GM12865 (cell line): ENCODE measurements at places on chromosomes 1 and 21.

GRCh38 chr1:106651028-106651762 is 405.3 kb upstream of the PRMT6 start:
- DNase-seq = no peak

DNA sequence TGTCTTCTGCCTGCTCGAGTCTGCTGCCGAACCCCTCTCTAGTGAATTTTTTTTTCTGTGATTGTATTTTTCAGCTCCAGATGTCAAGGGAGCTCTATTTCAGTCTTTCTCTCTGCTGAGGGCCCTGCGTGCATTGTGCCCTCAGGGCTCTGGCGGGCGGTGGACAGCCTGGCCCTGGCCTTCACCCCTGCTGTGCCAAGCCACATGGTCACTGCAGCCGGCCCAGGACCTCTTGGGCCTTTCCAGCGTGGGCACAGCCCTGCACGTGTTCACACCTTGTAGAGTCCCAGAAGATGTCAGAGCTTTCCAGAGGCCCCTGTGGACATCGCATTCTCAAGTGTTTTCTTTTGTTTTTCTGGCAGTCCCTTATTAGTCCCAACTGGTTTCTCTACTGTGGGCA is 55.7 kb downstream of the PCNT start:
- no peak for DNase-seq

DNA sequence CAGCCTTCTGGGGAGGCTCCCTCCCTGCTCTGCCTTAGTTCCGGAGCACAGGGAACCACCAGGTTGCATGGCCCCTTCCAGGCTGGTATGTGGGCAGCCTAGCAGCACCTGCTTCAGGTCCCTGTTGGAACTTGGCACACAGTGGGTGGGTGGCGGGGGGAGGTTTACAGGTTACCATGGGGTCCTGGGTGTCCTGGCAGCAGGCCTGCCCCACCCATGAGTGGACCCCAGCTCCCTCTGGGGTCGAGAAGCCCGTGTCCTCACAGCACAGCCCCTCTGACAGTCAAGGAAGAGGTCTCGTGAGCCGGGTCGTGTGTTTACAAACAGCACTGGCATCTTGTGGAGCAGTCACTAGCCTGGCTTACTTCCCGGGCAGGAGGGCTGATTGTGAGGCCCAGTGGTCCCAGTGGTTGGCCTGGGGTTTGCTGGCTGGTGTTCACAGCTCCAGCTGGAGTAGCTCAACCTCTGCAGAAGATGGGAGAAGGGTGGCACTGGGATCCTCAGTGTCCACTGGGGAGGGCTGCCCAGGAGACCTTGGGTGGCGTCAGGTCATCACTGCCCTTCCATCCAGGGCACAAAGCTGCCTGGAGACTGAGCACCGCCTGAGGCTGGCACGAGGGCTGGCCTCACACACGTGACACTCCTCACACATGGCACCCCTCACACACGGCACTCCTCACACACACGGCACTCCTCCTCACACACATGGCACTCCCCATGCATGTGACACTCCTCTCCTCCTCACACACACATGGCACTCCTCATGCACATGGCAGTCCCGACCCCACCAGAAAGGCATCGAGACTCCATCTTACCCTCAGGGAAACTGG is 100.9 kb downstream of the RIPK4 start:
- no peak for DNase-seq

DNA sequence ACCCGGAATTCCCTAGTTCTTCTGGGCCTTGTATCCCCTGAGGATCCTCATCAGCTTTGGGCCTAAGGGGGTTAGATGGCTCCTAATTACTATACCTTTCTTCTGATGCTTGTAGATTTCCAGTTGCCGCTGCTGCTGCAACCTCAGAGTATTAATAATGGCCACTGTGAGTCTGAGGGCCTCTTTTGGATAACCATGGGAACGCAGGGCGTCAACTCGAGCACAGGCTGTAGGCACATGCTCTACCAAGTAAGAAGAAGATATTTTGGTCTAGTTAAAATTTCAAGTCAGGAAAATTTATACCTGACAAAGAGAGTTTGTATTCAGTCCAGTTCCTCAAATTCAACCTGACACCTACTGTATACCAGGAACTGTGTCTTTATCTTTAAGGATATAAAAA is 28.2 kb downstream of the UROD start:
- DNase-seq = no peak
